ENCODE measurements at places on chromosomes 3 and 15.

GRCh38 chr3:197855571-197855970, 64.5 kb downstream of the LRCH3 start:
- no peak for DNase-seq

- no peak for DNase-seq
Observed at GRCh38 chr3:184739594-184740505, 28.0 kb upstream of the MAGEF1 start.

DNA sequence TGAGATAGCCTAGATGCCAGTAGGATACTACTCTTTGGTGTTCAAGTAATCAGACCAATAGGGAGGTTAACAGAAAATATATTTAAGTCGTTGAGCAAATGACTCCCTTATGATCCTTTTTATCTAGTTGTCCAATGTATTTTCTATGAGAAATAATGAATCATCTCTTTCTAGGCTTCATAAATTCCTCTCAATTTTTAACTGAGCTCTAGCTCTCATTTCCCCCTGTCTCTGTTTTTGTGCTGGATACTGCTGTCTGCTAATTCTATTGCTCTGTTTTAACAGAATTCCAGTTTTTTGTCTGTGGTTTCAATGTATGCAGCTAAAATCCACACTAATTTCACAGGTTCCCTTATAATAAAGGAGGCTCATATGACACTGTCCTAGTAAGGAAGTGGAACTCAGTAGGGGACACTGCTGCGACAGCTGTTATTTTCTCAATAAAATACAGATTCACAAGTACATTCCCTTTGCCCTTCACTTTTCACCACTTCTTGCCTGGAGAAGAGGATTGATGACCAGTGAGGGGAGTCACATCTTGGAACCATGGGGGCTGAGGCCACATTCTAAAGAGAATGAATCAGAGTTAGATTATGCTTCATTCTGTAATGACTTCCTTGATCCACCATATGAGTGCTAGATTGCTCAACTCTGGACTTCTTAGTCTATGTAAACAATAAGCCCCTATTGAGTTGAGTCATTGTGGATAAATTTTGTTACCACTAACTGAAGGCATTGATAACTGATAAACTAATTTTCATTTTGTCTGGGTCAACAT, 558.7 kb upstream of the KCNMB2 start:
- no peak for DNase-seq

DNA sequence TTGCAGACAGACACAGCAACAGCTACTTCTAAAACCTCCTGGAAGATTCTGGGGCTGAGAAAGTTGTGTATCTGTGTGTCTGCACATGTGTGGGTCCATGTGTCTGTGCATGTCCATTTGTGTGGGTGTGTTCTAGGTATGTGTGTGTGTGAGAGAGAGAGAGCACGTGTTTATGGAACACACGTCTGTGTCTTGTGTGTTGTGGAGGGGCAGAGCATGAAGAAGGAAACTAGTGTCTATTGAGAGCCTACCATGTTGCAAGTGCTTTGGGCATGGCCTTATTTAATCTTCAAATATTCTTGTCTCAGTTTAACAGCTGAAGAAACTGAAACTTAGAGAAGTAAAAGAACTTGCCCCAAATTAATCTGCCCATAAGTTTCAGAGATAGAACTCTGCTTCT, 327.5 kb downstream of the UACA start:
- DNase-seq, result no peak

DNA sequence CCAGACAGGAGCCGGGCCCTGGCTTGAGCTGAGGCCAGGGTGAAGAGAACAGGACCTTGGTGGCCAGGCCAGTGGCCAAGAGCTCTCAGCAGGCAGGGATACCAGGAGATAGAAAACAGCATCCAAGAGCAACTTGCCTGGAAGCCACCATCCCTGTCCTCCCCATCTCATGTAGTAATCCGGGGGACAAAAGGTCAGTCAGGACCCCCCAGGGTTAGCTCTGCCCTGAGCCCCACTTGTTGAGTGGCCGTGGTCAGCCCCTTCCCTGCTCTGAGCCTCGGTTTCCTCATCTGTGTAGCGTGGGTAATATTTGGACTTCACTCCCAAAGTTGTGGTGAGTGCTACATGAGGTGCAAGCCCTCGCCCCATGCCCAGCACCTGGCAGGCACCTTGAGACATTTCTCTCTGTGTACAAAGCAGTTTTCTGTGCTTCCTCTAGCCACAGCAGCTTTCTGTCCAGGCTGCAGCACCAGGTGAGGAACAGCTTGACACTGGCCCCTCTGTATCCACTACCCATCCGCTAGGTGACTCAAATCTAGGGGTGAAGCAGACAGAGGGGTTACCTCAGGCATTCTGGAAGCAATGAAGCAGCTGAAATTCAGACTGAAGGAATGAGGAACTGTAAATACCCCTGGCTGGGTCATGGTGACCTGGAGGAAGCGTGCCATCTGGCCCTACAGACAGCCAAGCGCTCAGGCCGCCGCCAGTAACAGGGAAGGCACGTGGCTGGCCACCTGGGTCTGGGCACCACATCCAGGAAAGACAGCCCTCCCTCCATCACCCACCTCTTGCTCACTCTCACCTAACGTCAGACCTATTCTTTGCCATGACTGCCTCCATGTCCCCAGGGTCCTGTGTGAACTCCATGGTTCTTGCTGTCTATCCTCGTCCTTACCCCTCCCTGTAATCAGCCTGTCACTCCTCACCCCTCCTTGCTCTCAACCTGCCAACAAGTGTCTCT, 6.7 kb downstream of the CISH start:
- peak; percentile 78 for DNase-seq

DNA sequence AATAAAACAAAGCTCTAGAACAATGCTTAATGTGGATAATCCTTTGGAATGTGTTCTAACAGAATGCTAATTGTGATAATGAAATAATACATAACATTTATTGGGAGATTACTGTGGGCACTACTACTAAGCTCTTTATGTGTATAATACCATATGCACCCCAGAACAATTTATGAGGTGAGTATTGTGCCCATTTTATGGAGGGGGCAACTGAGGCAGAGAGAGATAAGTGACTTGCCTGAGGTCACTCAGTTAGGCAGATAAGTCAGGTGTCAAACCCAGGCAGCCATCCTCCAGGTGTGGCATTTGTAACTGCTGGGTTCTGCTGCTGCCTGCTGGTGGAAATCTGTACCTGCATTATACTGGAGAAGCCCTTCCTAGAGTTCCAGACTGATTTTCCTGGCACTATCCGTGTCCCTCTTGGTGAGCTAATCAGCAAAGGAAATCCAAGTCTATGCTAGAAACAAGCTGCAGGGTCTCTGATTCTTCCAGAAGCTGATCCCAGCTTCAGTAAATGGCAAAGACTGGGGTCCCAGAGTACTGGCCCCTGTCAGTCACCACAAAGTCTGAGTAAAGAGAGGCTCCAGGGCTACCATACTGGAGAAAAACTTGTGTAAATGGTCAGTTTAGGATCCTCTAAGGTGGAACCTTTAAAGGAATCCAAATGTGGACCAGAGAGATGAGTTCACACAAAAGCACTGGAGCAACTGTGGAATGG, 22.6 kb upstream of the RBP1 start:
- no peak for DNase-seq

GRCh38 chr3:46729038-46729437, 11.4 kb upstream of the PRSS50 start:
- DNase-seq, result no peak

DNA sequence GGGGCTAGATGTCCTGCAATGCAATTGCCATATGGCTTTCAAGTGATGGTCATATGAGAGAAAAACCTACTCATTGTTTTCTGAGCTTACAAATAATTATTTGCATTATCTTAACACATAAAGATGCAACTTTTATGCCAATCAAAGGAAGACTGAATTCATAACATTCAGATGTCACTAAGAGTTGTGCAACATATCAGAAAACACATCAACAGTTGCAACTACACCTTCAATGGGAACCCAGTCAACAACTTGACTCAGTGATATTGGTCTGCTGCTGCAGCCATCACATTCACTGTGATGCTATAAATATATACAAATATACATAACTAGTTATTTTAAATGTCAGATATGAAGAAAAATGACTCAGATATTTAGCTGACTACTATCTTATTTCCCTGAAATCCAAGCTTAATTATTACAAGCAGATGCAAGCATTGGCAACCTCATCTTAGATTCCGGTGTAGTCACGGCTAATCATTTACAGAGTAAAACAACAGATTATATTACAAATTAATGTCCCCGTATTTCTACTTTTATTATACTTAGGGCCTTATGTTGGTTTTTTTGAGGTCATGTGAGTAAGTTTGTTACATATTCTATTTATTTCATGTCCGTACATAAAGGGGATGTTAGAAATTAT, 23.7 kb downstream of the CNTN3 start:
- no peak for DNase-seq

- DNase-seq, result no peak
Observed at GRCh38 chr3:25885544-25885943, 95.7 kb downstream of the OXSM start.

GRCh38 chr3:80682951-80683350, 915.2 kb upstream of the ROBO1 start:
- DNase-seq, result no peak

GRCh38 chr3:113269661-113270060, 58.3 kb downstream of the BOC start:
- no peak for DNase-seq

DNA sequence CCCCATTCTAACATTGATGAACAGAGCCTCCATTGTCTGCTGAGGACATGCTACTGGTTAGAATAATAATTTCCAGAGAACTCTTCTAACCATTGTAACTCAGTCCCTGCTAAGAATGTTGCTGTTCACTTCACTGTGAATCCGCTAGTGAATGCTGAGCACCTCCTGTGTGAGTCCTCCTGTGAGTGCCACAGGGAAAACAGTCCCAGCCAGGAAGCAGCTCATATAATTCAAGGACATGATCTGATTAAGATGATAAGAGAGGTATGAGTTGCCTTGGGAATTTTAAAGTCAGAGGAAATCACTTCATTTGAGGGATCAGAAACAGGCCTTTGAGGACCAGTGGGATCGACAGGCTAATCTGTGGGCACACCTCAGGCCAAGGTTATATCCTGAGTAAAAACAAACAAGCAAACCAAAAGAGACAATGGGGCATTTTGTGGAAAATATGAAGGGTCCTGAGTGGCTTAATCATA, 33.9 kb upstream of the GPR160 start:
- no peak for DNase-seq

GRCh38 chr3:114299421-114299820, 5.6 kb downstream of the TIGIT start:
- no peak for DNase-seq

GRCh38 chr3:52026041-52026440, 30.3 kb downstream of the DUSP7 start:
- no peak for DNase-seq

GRCh38 chr15:98154863-98155262, 194.4 kb downstream of the ARRDC4 start:
- DNase-seq, result no peak

DNA sequence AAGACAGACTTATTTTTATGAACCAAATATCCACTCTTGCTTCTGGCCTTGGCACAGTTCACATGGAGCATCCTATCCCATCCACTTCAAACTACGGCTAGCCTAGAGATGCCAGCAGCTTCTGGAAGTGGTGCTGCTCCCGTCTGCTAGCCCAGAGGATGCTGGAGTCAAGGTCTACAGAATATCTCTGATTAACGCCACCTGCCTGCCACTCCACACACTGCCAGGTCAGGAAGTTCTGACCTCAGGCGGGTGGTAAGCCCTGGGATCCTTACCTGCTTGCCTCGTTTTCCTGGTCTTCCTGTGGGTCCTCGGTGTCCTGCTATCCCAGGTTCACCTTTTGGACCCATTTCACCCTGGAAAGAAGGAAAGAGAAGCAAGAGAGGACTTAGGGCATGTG, 42.9 kb downstream of the EAF1 start:
- DNase-seq, result peak; percentile 34

DNA sequence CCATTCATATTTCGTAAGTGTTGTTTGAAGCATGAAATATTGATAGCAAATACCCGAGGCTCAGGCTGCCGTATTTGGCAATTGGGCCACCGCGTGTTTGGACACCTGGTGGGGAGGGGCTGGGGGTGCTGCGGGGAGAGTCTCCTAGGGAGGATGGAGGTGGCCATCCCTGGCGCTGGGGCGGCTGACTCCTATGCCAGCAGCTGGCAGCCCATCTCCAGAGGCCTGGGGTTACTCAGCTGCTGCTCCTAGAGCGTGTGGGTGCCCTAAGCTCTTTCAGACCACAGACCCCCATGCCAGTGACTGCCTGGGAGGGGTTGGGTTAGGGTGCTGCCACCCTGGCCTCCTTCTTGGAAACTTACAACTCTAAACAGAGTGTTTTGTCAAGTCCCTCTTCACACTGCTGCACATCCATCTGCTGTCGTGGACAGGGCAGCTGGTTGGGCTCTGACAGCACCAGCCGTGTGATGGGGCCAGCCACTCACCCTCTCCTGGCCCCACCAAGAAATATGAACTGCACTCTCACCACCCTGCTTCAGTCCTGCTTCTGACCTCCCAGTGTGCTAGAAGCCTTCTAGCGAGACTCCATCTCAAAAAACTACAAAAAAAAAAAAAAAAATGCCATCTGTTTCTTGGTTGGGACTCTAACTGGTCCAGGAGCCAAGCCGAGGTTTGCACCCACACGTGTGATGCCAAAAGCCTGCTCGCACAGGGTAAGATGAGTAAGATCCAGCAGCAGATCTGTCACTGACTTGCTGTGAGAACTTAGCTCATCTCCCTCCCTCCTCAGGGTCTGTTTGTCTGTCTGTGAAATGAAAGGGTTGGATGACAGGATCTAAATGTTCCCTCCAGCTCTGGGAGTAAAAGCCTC, 156.2 kb downstream of the MEGF11 start:
- DNase-seq, result no peak

DNA sequence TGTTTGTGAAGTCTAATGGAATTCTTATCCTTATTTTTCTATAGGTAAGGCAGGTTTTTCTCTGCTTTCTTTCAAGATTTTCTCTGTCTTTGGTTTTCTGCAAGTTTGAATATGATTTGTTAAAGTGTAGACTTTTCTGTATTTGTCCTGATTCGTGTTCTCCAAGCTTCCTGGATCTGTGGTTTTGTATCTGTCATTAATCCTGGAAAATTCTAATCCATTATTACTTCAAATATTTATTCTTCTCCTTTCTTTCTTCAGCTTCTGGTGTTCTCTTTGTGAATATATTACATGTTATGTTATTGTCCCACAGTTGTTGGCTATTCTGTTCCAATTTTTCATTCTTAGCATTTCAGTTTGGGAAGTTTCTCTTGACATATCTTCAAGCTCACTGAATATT, 76.4 kb downstream of the PDCD6IP start:
- DNase-seq, result no peak

GRCh38 chr3:127712881-127713771, 40.4 kb downstream of the ABTB1 start:
- no peak for DNase-seq

GRCh38 chr15:80932989-80933388, 56.6 kb downstream of the MESD start:
- DNase-seq, result no peak
